ENCODE measurements at places on chromosomes 4 and X.

DNA sequence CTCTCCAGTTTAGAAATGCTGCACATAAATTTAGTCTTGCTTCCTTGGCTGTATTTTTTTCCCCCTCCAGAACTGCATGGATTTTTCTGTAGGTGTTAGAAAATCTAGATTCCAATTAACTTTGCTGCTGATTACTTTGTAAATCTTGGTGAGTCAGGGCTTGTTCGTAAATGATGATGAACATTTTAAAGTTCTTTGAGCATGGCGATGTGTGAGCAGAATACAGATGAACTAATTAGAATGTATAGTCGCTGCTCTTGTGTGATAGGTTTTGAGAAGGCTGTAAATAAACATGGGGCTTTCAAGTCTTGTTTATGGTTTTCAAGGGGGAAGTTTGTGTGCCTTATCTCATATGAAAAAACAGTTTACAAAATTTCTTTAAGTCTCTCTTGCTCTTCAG, 23.3 kb downstream of the LIMCH1 start:
- DNase-seq = no peak

- DNase-seq = no peak
These were observed 60.8 kb upstream of the DHX15 start for GRCh38 chr4:24644983-24645764.

DNA sequence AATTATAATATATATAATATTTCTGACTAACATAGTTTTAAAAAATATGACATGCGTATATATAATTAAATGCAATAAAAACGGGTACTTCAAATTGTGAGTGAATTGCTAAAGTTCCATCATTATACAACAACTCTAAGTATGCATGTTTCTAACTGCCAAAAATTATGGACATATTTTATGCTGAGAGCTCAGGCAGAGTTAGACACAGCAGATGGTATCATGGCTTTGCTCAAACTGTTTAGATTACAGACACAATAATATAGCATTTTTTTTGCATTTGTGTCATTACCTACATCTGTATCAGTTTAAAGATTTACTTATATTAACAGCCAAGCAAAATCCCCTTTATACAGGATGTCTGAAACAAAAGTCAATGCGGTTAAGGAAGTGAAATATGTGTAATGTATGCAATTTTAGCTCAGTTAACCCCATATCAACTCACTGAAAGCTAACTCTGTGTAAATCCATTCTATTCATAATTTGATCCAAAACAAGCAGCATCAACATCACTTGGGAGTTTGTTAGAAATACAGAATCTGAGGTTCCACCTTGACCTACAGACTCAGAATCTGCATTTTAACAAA, 119.1 kb upstream of the CNKSR2 start:
- DNase-seq = no peak

- no peak for DNase-seq
These were observed 871.1 kb upstream of the SLIT2 start for GRCh38 chr4:19380600-19380999.

GRCh38 chrX:1403228-1403627, 11.3 kb upstream of the SLC25A6 start:
- DNase-seq = no peak

DNA sequence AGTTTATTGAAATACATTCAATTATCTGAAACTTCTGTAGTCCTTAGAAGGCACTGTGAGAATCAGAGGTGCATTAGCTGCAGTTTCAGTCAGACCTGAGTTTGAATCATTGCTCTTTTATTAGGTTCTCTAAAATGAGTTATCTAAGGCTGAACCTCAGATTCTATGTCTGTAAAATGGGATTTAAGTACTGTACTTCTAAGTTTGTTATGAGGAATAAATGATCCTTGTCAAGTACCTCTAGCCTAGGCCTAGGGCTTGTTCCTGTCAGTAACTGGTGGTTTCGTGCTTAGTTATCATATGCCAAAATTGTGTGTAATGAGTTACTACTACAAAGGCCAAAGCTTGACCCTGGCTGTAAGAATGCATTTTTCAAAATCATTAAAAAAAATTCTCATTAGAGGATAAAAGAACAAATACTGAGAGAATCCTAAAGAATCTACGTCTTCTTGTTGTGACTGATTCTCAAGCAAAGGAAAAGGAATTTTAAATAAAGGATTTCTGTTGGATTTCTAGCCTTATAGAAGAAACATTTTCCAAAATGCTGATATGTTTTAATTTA, 65.8 kb downstream of the SLIT2 start:
- no peak for DNase-seq

DNA sequence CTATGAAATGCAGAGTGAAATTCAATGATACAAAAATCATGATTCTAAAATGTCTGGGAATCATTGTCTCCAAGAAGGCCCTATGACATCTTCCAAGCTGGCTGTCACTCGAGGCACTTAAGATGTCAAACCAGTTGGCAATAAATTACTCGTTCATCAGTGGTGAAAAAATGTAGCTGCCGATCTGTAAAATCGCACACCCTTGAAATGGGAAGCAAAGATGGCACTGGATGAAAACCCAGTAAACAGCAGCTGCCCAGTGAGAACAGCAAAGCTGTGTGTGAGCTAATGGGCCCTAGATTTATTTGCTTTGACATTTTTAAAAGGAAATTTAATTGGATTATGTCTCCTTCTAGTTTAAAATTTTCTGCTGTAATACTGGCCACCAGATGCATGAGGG, 181.9 kb upstream of the NDP start:
- no peak for DNase-seq

DNA sequence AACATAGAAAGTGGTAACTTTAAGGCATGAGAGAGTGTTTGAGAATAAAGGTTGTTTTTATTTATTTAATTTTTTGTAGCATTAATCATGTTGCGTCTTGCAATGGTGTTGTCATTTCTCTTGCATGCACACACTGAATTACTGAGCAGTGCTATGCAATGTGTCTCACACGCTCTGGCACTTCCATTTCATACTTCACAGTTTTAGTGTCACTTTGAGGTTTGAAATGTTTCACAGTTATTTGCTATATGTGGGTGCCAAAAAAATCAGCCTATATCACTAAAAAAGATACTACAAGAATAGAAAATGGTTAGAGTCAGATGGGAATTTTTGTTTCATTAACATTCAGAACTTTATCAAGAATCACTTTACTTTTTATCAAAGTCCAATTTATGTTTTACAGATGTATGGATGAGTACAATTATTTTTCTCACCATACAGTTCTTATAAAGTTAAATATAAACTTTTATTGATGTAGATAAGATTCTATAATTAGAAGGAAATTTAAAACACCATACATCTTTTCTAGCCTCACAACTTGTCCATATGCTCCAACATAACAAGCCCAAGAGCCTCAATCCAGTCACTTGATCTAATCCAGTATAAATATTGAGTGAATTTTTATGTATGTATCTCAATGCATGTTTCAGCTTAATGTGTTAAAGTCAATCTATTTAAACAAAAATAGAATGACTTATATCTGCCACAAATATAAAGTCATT, 114.0 kb downstream of the IQCM start:
- DNase-seq = no peak

- DNase-seq = no peak
These were observed 6.8 kb upstream of the IQSEC2 start for GRCh38 chrX:53288189-53288588.

- DNase-seq = no peak
These were observed 25.4 kb upstream of the GLRB start for GRCh38 chr4:157050561-157050960.

DNA sequence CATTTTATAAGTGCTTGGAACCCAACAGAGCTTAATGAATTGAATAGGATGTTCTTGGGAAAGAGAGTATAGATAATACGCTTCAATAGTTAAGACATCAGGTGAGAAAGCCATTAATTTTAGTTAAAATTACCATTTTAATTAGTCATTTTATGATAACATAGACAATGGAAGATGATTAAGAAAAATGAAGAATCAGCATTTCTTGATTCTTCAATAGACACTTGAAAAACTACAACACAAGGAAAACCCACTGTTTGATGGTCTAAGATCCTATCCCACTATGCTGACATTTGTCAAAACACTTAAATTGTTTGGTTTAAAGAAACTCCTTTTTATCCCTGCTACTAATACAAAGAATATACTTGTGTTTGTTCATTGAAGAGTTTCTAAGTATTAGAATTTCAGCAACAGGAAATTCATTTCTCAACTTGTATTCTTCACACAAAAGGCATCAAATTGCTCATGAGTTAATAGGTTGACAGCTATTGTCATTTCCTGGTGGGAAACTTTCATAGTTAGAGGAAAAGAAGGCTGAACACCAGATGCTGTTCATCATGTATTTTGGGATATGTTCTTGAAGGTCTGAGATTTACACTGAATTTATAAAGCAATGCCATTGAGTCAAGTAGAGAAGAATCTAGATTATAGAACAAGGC, 9.6 kb upstream of the CXCL2 start:
- DNase-seq = no peak

GRCh38 chr4:91769912-91770311, 533.9 kb upstream of the GRID2 start:
- no peak for DNase-seq

- DNase-seq = no peak
These were observed 102.2 kb downstream of the MAMLD1 start for GRCh38 chrX:150465326-150465725.

GRCh38 chr4:16846540-16847117, 51.8 kb downstream of the LDB2 start:
- DNase-seq = no peak

DNA sequence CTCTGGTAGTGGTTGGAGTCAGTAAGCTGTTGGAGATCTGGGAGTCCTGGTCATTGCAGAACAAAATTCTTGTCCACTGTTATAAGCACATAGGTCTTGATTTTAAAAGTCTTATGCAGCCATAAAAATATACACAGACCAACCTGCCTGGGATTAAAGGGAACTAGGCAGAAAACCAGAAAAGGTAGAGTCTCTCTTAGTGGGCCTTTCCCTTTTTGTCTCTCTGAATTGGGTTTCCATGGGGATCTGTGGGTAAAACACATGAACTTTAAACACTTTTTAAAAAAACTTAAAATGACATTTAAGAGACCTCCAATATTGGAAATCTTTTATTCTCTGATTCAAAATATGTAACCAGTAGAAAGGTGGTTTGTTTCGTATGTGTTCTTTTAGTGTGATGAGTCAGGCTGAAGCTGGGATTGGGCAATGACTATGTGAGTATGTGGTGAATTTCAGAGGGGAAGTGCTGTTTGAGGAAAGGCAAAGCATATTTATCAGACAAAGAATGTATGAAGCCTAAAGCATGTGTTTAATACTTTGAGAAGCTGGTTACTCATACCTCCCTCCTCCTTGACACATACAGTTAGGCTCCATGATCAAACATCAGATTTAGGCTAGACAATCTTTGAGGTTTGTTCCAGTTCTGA, 29.6 kb downstream of the SLC16A2 start:
- DNase-seq = peak; percentile 1

DNA sequence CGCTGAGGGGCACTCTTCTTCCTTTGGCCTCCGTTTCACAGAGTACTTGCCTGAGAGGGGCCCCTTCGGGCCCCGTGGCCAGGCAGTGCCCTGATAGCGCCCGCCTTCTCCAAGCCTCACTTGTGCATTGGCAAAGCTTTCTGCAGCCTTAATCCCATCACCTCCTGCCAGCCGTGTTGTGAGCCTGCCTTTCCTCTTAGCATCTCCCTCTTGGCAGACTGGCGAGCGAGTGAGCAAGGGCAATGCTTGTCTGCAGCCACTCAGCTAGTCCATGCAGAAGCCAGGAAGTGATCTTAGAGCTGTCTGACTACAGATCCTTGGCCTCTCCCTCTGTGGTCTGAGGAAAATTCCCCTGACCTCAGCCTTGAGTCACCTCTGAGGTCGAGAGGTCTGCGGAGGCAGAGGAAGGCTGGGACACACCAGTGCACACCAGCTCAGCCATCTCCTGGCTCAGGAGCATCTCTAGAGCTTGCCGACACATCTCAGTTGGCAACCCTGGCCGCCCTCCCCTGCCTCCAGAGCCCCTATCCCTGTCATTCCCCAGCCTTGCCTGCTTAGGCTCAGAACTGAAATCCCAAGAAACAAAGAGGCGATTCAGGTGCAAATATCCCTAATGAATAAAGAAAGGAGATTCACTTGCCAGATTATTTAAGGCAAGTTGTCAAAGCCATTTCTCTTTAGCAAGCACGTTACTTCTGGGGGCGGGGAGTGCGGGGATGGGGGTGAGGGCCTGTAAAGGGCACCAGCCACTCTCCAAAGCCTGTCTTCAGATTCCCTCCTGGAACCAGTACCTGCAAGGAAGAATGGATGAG, 143.5 kb upstream of the MAMLD1 start:
- no peak for DNase-seq

DNA sequence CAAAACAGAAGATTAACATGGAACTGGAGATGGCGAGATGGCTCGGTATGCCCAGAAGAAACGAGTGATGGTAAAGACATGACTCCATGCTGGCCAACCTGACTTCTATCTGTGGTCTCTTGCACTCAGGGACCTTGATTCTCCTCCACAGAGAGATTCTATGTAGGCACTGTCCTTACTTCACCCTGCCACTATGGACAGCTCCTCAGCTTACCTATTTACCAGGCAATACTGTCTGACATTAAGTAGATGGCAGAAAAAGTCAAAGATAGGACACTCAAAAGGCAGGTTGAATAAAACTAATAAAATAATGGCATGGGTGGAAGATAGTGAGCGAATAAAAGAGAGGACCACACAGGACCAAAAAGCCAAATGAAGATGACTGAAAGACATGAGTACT, 35.2 kb upstream of the NDNF start:
- DNase-seq = no peak

DNA sequence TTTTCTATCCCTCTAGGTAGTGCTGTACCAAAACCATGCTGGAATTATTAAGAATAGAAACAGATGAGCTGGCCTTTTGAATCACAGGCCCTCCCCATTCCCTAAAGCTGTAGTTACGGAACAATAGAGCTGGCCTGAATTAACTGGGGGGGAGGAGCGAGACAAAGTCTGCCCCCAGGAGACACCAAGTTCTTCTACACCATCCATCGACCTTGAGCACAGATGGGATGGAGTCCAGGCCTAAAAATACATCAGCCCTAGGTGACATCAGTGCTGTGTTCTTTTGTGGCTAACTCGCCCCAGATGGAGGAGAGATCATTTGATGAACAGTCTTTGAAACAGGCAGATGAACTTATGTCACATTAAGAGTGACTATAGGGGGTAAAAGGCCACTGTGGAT, 49.6 kb downstream of the LHFPL1 start:
- no peak for DNase-seq

DNA sequence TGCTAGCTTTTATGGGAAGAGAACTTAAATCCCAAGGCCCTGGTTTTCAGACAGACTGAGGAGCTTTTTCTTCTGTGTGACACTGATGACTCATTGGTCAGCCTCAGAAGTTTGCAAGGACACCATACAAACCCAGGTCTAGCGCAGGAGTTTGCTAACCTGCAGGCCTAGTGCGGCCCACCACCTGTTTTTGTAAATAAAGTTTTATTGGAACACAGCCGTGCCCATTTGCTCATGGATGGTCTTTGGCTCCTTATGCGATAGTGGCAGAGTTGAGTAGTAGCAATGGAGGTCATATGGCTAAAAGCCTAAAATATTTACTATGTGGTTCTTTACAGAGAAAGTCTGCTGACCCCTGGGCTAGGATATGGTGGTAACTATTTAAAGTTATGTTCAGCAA, 98.3 kb downstream of the STOX2 start:
- no peak for DNase-seq

Data from KG1 (cell line).